ENCODE measurements at places on chromosomes 2 and 18.

DNA sequence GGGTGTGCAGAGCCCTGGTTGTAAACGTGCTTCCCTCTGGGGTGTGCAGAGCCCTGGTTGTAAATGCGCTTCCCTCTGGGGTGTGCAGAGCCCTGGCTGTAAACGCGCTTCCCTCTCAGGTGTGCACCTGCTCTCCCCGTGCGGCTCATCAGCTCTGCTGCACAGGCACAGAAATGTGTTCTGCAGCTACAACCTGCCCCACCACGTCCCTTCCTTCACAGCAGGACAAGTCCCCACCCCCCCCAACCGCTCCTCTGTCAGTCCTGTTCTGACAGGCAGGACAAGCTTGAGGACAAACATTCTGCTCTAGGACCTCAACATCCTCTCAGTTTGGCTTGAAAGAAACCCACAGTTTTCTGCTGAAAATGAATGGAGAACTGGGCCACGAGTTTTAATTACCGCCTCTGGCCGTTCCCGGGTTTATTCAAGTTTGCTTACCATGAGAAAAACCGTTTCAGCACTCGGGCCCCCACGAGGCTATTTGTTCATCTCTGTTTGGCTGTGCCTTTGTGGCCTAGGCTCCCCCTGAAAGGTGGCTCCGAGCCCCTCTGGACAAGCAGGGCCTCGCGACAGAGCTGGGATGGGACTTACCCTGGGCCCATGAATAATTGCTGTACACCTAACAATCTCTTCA lies 81.0 kb upstream of the ASB18 start:
- DNase-seq = no peak

GRCh38 chr2:189679226-189679625 lies 4.8 kb downstream of the ANKAR start:
- no peak for DNase-seq

GRCh38 chr2:206797376-206797775 lies 32.0 kb downstream of the FASTKD2 start:
- DNase-seq = no peak

DNA sequence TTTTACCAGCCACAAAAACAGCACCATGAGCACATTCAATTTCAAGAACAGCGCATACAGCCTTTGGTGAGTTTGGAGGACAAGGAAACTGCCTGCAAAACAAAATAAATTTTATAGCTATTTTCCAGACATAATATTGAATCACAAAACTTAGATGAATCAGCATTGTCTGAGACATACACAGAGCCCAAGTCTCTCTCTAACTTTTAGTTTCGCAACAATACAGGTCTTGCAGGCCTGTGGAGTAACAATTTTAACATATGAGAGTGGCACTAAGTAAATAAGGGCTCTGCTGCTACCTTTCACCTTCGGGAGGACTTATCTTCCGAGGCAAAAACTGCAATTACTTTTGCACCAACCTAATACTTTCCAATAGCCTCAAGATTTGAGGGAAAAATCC lies 56.1 kb upstream of the PEX13 start:
- DNase-seq = no peak

DNA sequence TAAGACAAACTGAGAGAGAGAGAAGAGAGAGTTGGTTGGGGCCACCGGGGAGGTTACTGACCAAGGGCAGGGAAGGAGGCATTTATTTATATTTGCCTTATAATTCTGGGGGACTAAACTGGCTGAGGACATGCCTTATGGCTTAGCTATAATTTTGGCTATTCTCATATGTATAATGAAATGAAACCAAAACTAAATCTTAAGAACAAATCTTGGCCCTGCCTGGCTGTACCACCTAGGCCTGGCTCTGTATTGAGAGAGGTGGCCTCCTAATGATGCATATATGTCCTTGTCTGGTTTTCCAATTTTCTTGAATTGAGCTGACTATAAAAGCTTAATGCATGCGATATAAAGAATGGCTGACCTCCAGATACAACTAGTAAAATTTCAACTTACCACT lies 3.5 kb upstream of the PPP1CB start:
- DNase-seq = no peak

GRCh38 chr2:85889627-85890281 lies 964 bp upstream of the ST3GAL5 start:
- no peak for DNase-seq

DNA sequence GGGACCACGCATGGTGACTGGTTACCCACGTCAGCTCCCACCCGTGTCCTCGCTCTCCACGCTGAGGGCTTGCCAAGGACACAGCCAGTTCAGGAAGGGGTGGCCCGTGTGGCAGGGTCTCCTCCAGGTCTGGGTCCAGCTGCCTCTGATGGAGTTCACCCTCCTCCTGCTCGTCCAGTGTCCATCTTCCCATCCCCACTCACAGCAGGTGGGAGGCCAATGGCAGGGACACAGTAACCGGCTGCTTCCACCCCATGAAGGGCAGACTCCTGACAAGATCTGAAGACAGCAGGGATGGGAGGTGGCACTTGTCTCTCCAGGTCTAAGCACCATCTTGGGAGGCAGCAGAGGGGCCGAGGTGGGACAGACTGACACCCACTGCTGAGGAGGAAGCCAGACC lies 106.4 kb downstream of the NDUFA10 start:
- DNase-seq = no peak
